ENCODE measurements at places on chromosomes 5 and 9.
A peak's percentile ranks its signal among the peaks of the same experiment; 100 is the strongest.

DNA sequence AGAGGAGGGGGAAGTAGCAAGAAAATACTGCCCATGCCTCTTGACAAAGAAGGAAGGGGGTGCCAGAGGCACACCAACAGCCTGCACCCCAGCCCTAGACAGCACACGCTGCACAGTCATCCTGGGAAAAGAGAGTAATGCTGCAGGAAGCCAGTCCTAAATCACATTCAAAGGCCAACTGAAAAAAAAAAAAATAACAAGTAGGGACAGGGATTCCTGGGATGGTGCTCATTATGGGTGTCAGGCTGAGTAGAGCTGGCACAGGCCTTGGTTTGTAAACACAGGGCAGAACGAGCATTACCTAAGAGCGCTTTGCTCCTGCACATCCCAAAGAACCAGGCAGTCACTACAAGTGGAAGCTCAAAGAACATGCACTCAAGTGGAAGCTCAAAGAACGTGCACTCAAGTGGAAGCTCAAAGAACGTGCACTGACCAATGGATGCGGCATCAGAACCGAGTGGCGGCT is 7.8 kb downstream of the RAPGEF1 start:
- peak; percentile 71 for DNase-seq

GRCh38 chr9:104861397-104861796 is 66.6 kb downstream of the ABCA1 start:
- no peak for DNase-seq

DNA sequence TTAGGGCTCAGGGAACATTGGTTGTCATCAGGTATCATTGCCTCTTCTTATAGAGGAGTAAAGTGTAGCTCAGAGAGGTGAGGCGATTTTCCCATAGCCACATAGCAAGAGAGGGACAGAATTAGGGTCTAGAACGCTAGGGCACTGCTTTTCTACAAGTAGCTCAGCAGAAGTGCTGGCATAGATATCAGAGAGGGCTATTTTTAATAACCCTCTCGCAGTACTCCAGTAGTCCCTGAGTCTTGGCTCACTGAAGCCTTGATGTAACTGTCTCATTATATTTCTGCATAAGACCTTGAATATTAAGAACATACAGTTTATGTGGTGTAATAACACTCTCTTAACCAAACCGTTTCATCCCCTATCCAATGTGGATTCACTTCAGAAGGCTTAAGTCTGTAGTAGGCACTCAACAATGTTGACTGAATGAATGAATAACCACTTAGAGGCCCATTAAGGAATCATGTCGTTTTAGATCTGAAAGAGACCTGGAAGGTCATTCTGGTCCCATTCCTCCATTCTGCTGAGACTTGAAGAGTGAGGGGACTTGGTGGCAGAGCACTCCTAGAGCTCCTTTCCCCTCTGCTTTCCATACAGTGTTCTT is 4.7 kb upstream of the FRMPD1 start:
- no peak for DNase-seq

DNA sequence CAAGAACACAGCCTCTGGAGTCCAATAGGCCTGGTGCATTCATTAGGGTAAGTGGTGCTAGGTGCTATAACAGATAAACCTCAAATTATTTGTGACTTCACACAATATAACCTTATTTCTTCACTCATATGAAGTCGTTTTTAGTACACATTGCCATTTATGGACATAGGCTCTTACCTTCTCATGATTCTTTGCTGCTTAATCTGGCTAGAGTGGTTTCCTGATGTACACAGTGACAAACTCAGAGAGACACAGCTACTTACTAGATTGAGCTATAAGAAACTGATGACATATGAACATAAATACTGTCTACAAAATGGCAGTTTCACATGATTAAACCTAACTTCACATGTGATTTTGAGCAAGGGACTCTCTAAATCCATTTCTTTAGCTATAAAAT is 14.2 kb upstream of the SUB1 start:
- DNase-seq = no peak

DNA sequence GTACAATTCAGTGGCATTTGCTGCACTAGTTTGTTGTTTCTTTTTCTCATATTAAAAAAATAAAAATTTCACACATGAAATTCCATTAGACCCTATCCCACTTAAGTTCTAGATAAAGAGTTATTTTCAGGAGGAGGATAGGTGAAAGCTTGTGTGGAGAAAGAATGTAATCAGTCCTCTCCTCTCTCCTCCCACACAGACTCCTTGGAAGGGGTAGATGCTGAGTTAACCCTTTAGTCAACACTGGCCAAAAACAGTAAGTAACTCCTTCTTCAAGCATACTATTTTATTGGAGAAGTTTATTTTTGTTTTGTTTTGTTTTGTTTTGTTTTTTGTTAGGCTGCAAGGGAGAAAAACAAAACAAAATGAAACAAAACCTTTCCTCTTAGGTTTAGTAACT is 30.6 kb upstream of the LMNB1 start:
- DNase-seq = no peak

GRCh38 chr9:120873512-120873911 is 3.5 kb downstream of the PHF19 start:
- DNase-seq = peak; percentile 73

GRCh38 chr5:100904259-100904861 is 1.3 kb upstream of the ST8SIA4 start:
- no peak for DNase-seq

- no peak for DNase-seq
These were observed 49.5 kb downstream of the PTGS1 start for GRCh38 chr9:122420315-122420714.

GRCh38 chr5:123080215-123080614 is 8.8 kb upstream of the PRDM6 start:
- DNase-seq = no peak

DNA sequence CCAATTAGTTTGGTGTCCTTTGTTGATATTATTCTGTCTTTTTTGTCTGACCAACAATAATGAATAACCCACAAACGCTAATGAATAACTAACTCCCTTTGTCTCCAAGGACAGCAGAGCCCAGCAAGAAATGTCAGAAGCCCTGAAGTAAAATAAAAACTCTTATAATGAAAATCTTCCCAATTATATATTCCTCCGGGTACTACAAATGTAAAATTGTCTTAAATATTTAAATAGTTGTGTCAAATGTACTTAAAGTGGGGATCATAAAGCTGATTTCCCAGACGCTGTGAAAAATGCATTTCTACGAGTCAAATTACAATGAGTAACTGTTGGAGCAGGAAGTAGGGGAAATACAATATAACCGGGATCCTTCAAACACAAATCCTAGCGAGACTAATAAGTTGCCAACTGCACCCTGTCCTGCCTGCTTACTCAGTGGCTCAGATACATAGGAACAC is 22.3 kb downstream of the GLIS3 start:
- DNase-seq = peak; percentile 80

GRCh38 chr9:137607141-137607857 is 1.8 kb downstream of the ARRDC1 start:
- DNase-seq = no peak

- DNase-seq = no peak
These were observed 67.1 kb downstream of the RETREG1 start for GRCh38 chr5:16549491-16550206.

DNA sequence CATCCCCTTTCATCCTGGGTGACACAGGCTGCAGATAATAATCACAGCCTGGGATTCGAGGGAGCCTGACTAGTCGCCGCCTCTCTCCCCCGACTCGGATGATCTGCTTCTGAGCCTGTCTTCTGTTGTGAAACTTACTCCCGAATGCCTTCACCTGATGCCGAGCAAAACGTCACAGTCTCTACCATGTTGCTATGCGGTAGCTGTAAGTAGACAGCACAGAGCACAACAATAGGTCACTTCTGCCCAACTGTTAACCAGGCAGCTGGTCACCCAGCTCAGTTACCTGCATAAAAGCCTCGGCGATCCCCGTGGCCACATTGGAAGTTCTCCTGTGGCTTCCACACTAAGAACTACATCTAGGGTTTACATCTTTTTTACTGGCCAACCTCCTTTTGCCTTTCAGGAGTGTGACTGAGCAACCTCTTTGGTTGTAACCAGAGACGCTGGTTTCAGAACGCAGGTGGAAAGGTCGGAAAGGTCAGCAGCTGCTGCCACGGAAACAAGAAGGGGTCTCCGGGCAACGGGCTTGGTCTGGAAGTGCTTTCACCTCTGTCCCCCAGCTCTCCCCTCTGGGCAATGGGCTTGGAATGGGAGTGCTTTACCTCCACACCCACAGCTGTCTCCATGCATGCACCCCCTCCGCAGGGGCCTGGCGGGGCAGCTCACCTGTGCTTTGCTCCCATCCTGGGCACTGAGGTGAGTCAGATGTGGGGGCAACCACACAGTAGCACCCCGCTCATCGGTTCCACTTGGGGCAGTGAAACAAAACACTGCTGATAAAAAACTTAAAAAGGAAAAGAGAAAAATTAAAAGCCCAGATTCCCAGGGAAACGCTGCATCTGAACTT is 7.6 kb upstream of the PPP1R26 start:
- DNase-seq = no peak

GRCh38 chr9:87716141-87716540 is 9.8 kb upstream of the CTSL start:
- no peak for DNase-seq

DNA sequence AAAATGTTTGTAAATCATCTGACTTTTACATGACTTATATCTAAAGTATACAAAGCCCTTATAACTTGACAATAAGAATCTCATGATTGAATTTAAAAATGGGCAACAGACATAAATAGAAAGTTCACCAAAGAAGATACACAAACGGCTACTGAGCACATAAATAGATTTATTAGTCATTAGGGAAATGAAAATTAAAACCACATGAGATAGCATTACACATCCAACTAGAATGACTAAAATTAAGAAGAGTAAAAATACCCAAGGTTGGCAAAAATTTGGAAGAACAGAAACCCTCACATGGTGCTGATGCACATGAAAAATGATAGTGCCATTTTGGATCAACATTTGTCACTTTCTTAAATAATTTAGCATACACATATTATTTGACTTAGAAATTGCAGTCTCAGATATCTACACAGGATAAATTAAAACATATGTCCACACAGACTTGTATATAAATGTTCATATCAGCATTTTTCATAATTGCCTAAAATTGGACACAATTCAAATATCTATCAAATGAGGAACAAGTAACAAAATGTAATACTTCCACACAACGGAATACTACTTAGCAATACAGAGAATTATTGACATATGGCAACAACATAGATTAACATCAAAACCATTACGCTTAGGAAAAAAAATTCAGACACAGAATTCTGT is 359.1 kb upstream of the DAB2 start:
- DNase-seq = no peak

GRCh38 chr5:76838481-76839261 is 11.1 kb upstream of the S100Z start:
- peak; percentile 88 for DNase-seq

DNA sequence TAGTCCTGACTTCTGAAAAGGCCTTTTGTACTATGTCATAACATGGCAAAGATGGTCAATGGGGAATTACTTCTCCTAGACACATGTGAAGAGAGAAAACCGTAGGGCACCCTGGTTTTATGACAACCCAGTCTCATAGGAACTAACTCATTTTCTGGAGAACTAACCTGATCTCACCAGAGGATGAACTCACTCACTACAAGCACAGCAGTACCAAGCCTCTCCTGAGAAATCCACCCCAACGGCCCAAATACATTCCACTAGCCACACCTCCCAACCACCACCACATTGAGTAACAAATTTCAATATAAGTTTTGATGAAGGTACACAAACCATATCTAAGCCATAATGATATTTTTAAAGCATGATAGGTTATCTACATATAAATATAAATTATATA is 909.3 kb upstream of the CDH10 start:
- no peak for DNase-seq

All from Daoy (cell line).